Stimulated activated naive CD4-positive, alpha-beta T cell treated with Interleukin-2 at 50 U/mL for 16 hours (primary cell): ENCODE measurements at places on chromosomes 4 and X.

DNA sequence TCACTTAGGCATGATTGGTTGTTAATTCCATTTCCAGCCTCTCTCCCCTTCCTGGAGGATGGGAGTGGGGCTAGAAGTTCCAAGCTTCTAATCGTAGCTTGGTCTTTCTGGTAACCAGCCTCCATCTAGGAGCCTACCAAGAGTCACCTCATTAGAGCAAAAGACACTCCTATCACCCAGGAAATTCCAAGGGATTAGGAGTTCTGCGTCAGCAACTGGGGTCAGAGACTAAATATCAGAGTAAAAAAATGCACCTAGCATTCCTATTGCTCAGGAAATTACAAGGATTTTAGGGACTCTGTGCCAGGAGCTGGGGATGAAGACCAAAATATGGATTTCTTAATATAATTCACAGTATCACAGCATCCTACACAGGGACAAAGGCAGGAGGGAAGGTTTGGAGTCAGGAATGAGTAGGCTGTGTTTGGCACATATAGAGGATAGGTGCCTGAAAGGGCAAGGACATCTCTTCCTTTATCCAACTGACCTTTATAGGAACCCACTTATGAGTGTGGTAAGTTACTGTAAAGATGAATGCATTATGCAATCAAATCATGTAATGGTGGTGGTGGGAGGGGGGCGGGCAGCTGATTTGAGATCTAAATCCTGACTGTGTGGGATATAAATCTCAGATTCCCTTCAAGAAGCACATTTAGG is 30.5 kb upstream of the LIMCH1 start:
- no peak for DNase-seq

GRCh38 chr4:15757054-15757453 is 21.1 kb upstream of the CD38 start:
- DNase-seq: no peak

DNA sequence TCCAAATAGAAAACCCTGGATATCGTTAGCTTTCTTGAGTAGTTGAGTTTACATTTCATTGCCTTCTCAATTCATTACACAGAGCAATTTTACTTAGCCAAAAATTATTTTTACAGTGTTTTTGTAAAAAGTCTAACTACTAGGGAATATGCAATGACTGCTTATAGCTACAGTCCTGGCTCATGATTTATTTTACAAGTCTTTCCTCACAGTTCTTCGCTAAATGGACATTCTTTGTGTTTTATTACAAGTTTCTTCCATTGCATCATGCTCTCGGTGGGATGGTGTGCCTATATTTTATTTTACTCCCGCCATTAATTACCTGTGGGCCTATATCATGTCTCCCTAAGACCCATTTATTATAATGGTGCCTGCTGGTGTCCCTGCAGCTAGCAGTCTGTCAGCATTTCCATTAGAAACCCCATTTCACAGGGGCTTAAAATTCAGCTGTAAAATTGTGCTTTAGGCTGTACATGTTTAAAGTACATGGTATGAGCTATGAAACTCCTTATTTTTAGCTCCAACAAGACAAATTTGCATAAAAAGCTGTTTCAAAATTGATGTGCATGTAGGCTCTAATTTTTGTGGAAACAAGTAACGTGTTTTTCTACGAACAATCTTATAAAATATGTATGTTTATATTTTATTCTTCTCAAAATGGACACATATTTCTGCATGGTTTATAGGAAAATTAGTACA is 227.4 kb downstream of the SLC7A11 start:
- no peak for DNase-seq

- no peak for DNase-seq
Measured at GRCh38 chr4:145887241-145887991, 51.2 kb downstream of the ZNF827 start.

DNA sequence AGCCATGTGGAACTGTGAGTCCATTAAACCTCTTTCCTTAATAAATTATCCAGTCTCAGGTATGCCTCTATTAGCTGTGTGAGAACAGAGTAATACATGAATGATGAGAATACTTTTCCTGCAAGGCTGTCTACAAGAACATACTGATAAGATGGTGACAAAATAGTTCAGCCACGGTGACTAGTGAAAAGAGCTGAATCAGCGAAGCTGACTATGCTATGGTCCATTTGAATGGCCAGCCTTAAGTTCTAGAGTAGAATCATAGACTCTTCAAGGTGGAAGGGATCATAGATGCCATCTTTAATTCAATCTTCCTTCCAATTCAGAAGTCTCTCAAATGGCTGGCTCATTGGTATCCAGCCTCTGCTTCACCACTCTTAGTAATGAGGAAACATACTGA is 163.3 kb downstream of the SPANXN1 start:
- no peak for DNase-seq

DNA sequence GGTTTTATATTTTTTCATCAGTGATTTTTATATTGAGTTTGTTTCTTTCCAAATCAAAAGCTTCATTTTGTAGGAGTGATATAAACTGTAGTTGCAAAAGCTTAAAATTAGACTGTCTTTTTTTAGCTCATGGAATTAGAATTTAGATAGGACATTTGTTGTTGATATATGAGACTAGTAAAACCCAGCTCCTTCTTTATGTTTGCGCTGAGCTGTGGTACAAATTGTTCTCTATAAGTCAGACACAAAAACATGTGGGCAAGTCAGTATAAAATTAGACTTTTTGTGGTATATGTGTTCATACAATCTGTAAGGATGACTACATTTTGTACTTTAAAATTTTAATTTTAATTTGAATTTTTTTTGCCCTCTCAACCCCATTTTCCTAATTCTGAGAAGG is 18.3 kb downstream of the FHIP1A start:
- no peak for DNase-seq

DNA sequence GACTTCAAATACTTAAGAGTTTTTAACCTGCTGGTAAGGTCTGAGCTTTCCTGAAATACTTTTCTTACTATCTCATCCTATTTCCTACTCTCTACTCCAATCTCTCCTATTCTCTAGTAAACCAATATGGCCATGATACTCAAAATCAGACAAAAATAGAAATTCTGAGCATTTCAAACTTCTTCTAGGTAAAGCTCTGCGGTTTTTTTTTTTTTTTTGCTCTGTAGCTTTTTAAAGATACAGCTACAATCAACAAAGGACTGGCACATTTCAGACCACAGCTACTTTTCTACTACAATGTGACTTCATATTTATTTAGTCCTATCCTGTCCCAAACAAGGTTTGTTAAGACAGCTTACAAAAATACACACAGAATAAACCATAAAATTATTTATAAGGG is 31.1 kb downstream of the MAML3 start:
- no peak for DNase-seq

GRCh38 chr4:23333946-23334878 is 555.6 kb downstream of the PPARGC1A start:
- DNase-seq: no peak

DNA sequence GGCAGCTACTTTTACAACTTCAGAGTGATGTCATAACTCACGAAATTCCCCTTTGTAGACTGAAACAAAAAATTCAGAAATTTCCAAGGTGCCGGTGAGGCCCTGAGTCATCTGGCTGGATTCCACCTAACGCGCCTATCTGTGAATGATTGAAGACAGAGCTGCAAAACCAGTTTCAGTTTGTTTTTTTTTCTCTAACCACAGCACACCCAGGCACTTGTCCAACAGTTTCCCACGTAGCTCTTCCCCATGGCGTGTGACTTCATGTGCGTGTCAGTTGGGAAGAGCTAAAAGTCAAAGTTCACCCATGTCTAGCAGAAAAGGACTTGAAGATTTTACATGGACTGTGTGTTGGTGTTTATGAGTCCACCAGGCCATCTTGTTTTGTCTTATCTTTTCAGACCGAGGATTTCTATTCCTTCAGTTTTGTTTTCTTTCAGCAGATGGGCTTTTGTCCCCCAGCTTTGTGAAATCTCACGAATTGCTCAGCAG is 16.4 kb downstream of the TCEANC start:
- DNase-seq: peak; percentile 60

DNA sequence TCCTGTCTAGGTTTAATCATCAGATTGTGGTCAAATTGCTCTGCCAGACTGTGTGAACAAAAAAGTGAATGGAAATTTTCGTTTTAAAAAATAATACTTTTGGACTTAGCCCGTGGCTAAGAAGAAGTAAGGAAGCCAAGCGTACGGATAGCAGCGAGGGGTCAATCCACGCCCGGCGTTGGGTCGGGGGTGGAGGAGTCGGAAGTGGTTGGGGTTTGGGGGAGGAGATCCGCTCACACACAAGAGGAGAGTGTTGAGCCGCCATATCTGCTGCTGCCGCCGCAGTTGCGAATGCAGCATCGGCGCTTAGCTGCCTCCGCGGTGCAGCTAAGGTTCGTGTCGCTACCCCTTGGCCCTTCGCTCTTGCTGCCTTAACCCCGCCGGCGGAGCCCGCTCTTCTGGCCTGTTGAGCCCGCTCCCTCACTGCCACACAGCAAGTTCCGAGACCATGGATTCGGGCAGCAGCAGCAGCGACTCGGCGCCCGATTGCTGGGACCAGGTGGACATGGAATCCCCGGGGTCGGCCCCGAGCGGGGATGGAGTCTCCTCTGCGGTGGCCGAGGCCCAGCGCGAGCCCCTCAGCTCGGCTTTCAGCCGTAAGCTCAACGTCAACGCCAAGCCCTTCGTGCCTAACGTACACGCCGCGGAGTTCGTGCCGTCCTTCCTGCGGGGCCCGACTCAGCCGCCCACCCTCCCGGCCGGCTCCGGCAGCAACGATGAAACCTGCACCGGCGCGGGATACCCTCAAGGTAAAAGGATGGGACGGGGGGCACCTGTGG is at the start of gene GSPT2:
Gene GSPT2 (plus strand): TSS at position 264 of the 779 bp plus-strand sequence. CDS start 185 bp downstream, at position 449.
- DNase-seq: peak; percentile 46

- no peak for DNase-seq
Measured at GRCh38 chrX:47814851-47815250, 21.9 kb upstream of the ZNF81 start.

DNA sequence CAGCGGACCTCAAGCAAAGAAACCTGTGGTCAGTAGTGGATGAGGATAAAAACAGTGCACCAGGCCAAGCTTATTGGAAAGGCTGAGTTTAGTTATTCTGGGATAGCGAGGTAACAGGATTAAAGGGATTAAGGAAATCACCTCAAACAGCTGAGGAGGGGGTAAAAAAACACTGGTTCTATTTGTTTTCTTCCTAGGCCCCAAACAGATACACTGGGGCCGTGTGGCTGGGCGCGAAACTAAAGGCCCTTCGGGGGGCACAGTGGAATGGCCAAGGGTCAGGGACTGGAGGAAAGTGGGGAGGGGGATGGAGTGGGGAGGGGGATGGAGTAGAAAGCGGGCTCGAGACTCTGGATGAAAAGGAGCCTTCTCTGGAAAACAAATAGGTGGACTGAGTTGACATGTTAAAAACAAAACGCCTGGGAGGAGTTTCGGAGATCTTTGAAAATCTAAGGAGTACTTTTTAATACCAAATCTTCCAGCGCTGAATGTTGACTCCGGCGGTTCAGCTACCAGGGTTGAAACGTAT is 2.9 kb downstream of the SOX3 start:
- DNase-seq: no peak

DNA sequence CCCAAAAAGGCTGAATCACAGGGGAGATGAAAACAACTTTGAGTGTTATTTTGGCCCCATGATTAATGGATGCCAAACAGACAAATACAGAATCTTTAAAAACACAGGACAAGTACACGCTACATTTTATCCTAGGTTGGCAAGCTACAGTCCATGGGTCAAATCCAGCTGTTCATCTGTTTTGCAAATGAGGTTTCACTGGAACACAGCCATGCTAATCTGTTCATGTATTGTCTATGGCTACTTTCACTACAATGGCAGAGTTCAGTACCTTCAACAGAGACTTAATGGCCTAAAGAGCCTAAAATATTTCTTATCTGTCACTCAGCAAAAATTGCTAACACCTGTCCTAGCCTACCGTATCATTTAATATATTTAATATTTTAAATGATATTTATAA is 1548.5 kb upstream of the IGFBP7 start:
- DNase-seq: no peak

DNA sequence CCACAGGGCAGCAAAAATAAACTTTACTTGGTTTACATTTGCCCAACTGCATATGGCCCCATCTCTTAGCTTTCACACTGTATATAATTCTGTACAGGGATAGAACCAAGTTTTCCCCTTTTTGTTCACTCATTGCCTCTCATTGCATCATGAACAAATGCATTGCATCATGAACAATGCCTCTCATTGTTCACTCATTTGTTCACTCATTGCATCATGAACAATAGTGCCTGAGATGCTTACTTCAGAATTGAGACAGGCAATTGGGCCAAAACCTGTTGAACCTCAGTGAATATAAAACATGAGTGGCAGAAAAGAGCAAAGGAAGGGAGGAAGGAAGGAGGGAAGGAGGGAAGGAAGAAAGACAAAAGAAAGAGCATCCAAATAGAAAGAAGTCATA is 98.2 kb downstream of the SOWAHB start:
- no peak for DNase-seq

DNA sequence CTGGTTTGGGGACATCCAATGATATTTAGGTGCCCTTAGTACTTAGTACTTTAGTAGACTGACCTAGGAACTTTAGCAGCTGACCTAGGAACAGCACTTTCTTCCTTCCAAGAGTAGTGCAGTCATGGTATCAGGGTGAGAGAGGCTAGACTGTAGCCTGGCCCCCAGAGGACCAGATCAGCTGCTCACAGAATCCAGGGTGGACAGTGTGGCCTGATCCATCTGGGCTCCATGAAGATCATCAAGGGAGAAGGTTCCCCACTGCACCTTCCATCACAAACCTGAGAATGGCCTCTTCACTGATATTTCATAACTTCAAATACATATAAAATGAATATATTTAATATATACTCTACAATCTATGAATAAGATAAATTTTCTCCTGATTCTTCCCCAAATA is 59.0 kb upstream of the TLR3 start:
- no peak for DNase-seq

GRCh38 chr4:141158219-141158618 is 24.9 kb upstream of the RNF150 start:
- no peak for DNase-seq

GRCh38 chr4:72451349-72451748 is 117.7 kb downstream of the ADAMTS3 start:
- DNase-seq: no peak

DNA sequence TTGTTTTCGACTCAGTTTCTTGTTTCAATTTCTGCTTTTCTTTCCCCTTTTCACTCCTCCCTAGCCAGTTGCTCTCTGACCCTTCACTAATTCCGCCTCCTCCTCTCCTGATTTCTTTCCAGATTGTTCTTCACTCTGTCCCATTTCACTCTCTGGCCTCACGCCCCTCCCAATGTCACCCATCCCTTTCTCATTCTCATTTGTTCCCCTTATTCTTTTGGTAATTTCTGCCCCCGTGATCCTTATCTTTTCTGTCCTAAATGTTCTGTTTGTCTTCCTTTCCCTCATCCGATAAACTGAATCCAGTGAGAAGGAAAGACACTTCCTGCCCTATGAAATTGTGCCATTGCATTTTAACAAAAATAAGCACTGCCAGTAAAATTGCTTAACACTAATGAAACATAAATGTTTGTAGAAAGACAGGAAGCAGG is 94.5 kb upstream of the RASGEF1B start:
- DNase-seq: no peak

DNA sequence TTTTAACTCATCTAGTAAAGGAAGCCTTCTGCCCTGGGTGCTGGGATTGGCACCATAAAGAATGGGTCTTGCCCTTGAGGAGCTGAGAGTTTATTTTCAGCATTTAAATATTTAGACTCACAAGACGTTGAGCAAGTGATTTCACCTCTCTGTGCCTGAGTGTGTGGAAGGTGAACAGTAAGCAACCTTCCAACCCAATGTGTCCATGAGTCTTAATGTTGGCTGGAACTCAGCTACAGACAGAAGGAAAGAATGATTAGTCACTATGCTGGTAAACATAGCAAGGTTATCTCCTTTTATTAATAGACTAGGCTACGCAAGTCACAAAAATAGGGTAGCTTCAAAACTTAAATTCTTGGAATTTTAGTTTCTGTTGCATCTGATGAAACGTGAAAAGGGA is 277.4 kb upstream of the GATB start:
- DNase-seq: no peak

- DNase-seq: no peak
Measured at GRCh38 chr4:90183254-90183653, 56.1 kb downstream of the CCSER1 start.
